NCI-H226 (cell line): ENCODE measurements at places on chromosomes 4 and X.

DNA sequence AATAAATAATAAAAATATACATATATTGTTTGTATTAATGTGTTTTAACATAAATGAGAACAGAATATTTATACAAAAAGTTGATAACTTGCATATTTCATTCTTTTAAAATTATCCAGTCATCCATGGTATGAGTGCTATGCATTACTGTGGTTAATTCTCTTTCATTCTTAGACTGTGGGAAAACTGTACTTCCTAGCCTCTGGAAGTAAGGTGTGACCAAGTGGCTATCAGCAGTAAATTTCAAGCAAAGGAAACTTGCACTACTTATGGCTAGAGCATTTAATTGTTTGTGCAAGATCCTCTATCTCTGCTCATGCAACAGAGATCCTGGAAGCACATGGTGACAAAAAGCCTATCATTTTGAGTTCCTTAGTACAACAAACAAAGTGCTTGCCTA lies 1054.5 kb upstream of the PABPC4L start:
- DNase-seq: peak; percentile 56

DNA sequence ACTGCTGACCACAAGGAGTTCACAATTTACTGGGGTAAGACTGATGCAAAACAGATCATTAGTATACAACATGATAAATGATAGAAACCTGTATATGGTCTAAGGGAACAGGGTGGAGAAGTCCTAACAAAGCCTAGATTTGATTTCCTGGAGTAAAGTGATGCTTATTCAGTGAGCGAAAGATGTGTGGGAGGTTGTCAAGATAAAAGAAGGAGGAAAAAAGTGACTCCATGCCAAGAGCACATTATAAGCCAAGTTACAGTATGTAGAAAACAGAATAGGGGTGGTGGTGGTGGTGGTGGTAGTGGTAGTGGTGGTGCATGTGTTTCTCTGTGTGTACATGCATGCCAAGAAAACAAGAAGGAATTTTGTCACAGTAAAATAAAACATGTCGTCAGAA lies 325.2 kb downstream of the MAPK10 start:
- DNase-seq: peak; percentile 12

- no peak for DNase-seq
These were observed 7.0 kb upstream of the SYNPO2 start for GRCh38 chr4:118881512-118882146.

DNA sequence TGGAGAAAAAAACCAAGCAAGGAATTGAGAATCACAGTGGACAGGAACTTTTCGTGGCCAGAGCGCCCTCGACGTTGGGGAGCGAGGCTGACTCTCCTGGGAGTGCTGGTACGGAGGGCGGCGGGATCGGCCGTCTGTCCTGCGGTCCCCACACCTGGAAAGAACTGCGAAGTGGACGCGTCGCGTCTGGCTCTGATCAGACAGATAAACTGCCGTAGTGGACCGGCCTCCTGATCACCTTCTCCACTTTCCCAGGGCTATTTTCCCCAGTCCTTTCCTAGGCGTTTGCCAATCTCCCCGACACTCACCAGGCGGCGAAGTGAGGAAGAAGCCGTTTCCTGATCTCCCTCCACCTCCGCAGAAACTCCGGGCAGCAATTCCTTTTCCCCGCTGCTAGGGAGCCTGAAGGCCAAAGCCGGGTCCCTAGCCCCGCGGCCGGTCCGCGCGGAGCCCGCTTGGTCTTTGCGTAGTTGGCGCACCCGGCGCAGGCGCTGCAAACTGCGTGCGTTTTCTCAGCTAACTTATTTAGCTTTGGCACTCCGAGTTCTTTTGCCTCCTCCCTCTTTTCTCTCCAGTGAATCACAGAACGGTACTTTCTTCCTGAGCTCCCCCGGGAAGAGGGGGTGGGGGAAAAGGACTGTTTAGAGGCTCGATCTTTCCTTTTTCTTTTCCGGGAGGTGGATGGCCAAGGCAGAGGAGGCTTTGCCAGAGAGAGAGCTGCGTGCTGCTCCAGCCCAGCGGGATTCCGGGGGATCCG lies at the start of gene ARSJ:
Gene ARSJ, minus strand, starts transcription at position 500 of the 757 bp plus-strand sequence. CDS start 813 bp downstream, outside the sequence.
- peak; percentile 78 for DNase-seq

- peak; percentile 63 for DNase-seq
These were observed 60.2 kb upstream of the MSN start for GRCh38 chrX:65607070-65607742.

DNA sequence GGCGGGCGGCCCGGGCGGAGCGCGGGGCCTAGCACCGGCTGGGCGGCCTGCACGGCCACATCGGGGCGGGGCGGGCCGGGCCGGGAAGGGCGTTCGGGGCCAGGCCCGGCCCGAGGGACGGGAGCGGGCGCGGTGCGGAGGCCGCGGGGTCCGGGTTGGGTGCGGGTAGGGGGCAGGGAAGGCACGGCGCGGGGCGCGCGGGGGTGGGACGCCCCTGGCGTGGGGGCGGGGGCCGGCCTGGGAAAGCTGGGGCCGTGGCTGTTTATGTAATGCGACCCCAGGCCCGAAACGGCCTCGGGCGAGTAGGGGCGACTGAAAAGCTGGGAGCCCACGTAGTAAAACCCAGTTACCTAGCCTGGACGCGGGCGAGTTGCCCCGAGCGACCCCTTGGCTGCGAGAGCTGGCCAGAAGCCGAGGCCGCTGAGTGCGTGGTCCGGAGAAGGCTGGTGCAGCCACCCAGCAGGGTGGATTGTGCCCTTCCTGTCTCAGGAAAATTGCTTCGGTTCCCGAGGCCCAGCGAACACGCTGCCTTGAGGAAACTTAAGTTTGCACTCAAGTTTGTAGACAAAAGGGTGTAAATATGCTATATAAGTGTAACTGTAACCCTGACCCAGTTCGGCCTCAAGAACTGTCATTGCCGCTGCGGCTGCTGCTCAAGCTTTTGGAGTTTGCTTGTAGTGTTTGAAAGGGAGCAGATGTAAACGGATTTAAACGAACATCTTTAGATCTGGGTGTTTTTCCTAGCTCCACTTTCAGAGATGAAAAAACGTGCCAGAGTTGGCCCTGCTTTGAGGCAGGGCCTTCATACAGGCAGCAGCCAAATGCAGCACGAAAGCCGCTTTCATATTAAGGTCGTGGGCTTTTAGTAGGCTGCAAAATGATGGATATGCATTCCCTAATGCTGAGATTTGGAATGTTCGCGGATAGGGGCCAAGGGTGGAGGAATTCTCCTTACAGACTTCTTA lies 674 bp downstream of the SEC24B start:
- peak; percentile 9 for DNase-seq

GRCh38 chr4:156898373-156899117 lies 73.1 kb downstream of the PDGFC start:
- DNase-seq: no peak

GRCh38 chr4:159296061-159296460 lies 193.2 kb downstream of the RAPGEF2 start:
- DNase-seq: no peak

- DNase-seq: no peak
These were observed 1.5 kb downstream of the FAM200B start for GRCh38 chr4:15683143-15683495.

- no peak for DNase-seq
These were observed 59.5 kb downstream of the MTM1 start for GRCh38 chrX:150627957-150628356.

DNA sequence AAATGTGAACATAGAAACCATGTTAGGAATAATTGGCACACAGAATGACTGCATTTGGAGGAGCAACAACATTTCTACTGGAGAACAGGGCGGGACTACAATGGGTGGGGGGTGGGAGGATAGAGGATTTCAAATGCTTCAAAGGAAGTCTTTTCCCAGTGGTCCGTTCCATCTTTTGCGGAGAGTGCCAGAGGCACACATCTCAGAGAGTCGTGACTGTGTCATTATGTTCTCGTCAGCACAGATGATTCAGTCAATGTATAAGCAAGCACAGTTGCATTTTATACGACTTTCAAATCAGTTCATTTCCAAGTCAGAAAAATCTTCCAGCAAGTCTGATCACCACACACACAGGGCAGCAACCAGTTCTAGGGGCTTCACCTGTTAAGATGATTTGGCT lies 22.7 kb upstream of the GPR50 start:
- no peak for DNase-seq

- peak; percentile 26 for DNase-seq
These were observed 114.4 kb downstream of the STK32B start for GRCh38 chr4:5165420-5166369.

DNA sequence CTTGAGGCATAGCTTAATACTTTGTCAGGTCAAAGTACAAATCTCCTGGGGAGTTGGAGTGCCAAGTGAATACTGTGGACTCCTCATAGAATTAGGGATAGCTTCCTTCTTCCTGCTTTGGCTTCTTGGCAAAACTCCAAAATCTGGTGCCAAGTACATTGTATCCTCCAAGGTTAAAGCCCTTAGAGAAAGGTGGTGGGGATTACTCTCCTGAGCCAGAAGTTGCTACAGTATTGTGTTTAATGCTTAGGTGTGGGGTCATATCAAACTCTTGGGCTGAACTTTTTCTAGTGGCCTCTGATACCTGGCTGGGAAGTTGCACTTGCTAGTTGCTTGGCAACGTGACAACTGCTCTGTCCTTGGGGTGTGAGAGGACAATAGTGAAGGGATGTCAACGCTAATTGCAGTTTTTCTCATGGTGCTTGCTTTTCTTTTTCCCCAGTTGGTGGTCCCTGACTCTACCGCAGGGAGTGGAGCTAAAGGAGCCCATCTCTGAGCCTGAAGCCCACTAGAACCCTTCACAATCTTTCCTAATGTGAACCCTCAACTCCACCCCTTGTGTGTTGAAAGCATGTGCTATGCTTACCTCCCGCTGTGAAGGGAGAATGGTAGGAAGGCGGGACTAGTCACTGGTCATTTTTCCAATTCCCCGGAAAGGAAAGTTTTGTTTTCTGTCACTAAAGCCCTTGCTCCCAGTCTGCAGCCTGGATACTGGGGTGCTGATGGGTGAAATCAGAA lies 35.5 kb downstream of the DLG3 start:
- DNase-seq: peak; percentile 2

GRCh38 chr4:154911097-154911496 lies 130.0 kb downstream of the RBM46 start:
- DNase-seq: no peak

- DNase-seq: no peak
These were observed 44.2 kb downstream of the JADE1 start for GRCh38 chr4:128853741-128854140.

DNA sequence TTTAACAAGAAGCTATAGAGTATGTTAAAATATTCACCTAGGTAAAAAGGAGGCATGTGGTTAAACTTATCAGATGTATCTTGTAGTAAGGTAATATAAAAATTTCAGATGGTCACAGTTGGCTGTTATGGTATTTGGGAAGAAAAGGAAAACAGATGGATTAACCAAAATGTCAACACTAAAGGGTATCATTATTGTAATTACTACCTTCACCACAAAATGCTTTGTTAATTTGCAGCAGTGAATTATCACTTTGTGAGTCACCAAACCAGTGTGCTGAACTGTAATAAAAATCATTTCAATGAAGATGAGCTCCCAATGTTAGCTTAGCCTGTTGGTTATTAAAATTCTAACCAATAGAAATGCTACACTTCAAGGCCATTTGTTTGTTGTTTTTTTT lies 233.9 kb downstream of the RPA4 start:
- DNase-seq: no peak

DNA sequence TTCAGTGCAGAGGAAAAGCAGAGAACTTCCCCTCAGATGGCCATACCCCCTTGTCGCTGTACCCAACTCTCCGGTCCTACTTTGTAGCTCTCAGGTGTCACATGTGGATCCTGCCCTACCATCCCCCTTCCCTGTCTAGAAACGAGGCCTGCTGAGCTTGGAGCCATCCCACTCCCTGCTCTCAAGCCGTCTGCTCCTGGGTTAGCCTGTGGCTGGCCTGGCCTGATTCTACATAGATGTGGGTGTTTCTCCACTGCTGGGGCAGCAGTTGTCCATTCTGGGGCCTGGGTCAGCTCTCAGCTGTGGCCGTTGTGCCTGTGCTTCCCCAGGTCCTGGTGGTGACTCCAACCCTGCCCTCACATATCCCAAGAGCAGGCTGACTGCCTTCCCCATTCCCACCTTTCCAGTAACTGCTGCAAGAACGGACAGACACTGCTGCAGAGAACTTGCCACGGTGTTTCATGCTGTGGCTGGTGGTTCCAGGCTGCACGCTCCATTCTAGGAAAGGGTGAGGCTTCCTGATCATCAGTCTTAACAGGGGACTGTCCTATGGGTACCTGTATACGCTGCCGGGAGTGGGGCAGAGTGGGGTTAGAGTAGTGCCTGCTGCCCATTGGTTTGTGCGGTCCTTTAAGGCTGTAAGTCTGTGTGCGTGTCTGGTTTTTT lies 3.6 kb downstream of the IL9R start:
- no peak for DNase-seq

- DNase-seq: no peak
These were observed 89.0 kb upstream of the MAPK10 start for GRCh38 chr4:86448871-86449270.

GRCh38 chr4:31877429-31877828 lies 1157.3 kb downstream of the PCDH7 start:
- no peak for DNase-seq

GRCh38 chr4:139530833-139531427 lies 25.1 kb downstream of the SETD7 start:
- no peak for DNase-seq

DNA sequence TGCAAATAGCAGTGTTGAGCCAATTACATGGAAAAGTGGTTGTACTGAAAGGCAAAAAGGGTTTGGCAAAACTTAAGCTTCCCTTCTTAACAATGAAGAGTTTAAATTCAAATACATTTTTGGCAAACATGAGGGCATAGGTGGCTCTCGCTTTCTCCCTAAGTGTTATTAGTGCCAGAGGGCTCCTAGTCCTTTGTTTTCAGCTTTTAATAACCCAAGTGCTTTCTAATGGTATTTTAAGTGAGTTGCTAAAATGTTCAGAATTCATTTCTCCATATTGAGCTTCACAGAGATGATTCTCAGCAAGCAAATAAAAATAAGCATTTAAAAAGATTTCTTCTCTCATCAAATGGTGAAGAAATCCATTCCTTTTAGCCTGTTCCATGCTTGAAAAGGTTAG lies 123.7 kb downstream of the HS6ST2 start:
- DNase-seq: no peak

GRCh38 chr4:173091362-173091761 lies 77.2 kb upstream of the GALNT7 start:
- no peak for DNase-seq

GRCh38 chrX:8413279-8413678 lies 51.4 kb upstream of the VCX3B start:
- peak; percentile 48 for DNase-seq

DNA sequence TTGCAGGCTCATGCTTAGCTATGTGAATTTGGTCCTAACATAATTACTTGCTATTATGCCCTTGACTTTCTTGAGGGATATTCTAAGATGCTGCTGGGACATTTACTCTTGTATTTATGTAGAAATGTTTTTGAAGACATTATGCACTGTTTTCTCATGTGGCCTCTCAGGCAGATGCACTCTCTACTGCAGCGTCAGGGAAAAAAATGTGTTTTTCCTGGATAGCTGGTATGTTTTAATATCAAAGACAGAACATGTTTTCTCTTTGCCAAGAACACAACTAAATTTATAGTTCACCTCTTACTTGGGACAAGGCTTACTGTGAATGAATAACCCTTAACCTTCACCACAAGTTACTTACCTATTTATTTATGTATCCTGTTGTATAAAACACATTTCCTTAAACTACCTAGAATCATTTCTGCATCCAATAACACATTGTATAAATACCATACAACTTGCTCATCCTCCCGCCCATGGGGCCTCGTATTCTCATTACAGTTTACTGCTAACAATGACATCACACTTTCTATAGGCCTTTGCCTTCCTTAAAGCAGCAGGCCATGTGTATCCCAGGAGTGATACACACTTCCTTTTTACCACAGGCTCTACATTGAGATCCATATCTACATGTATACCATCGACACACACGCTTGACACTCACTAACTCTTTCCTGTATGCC lies 178.7 kb downstream of the SLIT2 start:
- peak; percentile 18 for DNase-seq
